ENCODE measurements at places on chromosomes 3 and 15.

DNA sequence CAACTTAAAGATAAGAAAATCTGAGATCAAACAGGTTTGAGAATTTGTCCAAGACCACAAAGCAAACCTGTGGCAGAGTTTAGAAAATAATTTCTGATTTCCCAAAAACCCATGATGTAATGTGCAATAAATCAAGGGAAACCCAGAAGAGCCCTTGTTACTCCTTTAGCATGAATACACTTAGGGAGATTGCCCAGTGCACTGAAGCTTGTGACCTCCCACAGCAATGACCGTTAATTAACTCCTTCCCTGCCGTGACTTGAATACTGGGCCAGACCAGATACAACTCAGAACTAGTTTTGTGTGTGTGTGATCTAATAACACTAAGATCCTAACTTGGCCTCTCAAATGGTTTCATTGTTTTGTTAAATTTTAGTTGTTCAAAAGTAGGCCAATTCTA is 2.5 kb downstream of the PRKAR2A start:
- no peaks in the 10 kb centered on the region for H3K27me3 ChIP-seq
- H3K4me1 ChIP-seq: peaks cover 26% of the 10 kb centered on the region
- H3K4me3 ChIP-seq: peak overlapping the region; percentile 83
- DNase-seq: no peak
- peak overlapping the region; percentile 32 for H3K27ac ChIP-seq

DNA sequence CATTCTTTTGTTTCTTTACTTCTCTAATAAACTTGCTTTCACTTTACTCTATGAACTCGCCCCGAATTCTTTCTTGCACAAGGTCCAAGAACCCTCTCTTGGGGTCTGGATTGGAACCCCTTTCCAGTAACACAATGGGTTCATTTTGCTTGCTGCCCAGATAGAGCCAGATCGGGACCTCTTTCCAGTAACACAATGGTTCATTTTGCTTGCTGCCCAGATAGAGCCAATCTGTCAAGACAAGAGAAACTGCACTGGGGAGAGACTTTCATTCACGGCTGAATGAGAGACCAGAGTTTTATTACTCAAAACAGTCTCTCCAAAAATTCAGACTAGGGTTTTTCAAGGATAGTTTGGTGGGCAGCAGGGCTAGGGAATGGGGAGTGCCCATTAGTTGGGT is 25.4 kb downstream of the METTL6 start:
- no peak overlapping the region for H3K27ac ChIP-seq
- H3K4me3 ChIP-seq: no peak overlapping the region
- H3K36me3 ChIP-seq: no peaks in the 10 kb centered on the region
- DNase-seq: no peak
- peaks cover 13% of the 10 kb centered on the region for H3K4me1 ChIP-seq

- H3K36me3 ChIP-seq: no peaks in the 10 kb centered on the region
- H3K4me1 ChIP-seq: peaks cover 8% of the 10 kb centered on the region
- peak overlapping the region; percentile 61 for H3K4me3 ChIP-seq
- peak overlapping the region; percentile 44 for H3K27ac ChIP-seq
- no peak for DNase-seq
Measured at GRCh38 chr15:87570206-87570605, 686.3 kb downstream of the NTRK3 start.

- H3K4me1 ChIP-seq: peaks cover 5% of the 10 kb centered on the region
- H3K36me3 ChIP-seq: no peaks in the 10 kb centered on the region
- H3K27me3 ChIP-seq: no peaks in the 10 kb centered on the region
- peak overlapping the region; percentile 89 for H3K27ac ChIP-seq
Measured at GRCh38 chr3:47414666-47415587, 34.1 kb downstream of the PTPN23 start.

GRCh38 chr15:64045774-64046420 is 388 bp downstream of the DAPK2 start:
- H3K27ac ChIP-seq: no peak overlapping the region
- peak overlapping the region; percentile 67 for H3K4me3 ChIP-seq
- no peak for DNase-seq
- H3K4me1 ChIP-seq: peaks cover 49% of the 10 kb centered on the region
- H3K36me3 ChIP-seq: no peaks in the 10 kb centered on the region

GRCh38 chr3:101902041-101902440 is 52.7 kb downstream of the NFKBIZ start:
- H3K27ac ChIP-seq: peak overlapping the region; percentile 17
- H3K36me3 ChIP-seq: peaks cover 3% of the 10 kb centered on the region
- DNase-seq: no peak
- peaks cover 5% of the 10 kb centered on the region for H3K4me1 ChIP-seq
- H3K4me3 ChIP-seq: no peak overlapping the region

- peak overlapping the region; percentile 99 for H3K4me3 ChIP-seq
- peaks cover 52% of the 10 kb centered on the region for H3K36me3 ChIP-seq
- H3K27me3 ChIP-seq: no peaks in the 10 kb centered on the region
- H3K27ac ChIP-seq: peak overlapping the region; percentile 99
- H3K4me1 ChIP-seq: peaks cover 78% of the 10 kb centered on the region
Measured at GRCh38 chr3:39146611-39147591, 6.5 kb downstream of the CSRNP1 start.

DNA sequence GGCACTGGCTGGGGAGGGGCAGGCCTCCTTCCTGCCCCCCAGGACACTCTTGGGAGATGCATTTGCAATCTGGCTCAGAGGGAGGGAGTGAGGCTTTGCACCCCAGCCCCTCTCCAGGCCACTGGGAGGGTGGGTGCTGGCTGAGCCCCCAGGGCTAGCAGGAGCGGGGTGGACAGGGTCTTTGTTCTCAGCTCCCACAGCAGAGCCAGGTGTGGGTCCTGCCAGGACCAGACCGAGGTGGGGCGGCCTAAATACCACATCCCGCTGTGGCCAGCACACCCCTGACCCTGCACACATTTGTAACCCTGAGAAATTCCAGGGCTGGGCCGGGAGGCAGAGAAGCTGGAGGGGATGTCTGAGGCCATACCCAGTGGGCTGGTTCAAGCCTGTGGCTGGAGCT is 41.0 kb downstream of the STARD5 start:
- no peaks in the 10 kb centered on the region for H3K27me3 ChIP-seq
- no peak for DNase-seq
- peaks cover 75% of the 10 kb centered on the region for H3K4me1 ChIP-seq
- H3K4me3 ChIP-seq: no peak overlapping the region
- peaks cover 1% of the 10 kb centered on the region for H3K36me3 ChIP-seq

DNA sequence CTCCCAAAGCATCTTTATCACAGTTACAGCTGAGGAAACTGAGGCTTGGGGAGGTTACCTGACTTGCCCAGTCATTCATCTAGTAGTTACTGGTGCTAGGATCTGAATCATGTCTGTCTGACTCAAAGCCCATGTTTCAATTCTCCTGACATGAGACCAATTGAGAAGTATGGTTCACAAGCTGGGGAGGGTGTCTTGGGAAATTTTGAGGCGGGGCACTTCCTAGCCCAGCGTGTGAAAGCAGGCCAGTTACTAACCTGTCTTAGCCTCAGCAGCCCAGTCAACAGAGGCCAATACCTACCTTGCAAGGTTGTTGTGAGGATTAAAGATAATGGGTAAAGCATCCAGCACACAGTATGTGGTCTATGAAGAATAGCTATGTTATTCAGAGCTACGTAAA is 37.0 kb downstream of the CLDN18 start:
- no peaks in the 10 kb centered on the region for H3K36me3 ChIP-seq
- no peak overlapping the region for H3K27ac ChIP-seq
- no peaks in the 10 kb centered on the region for H3K4me1 ChIP-seq

DNA sequence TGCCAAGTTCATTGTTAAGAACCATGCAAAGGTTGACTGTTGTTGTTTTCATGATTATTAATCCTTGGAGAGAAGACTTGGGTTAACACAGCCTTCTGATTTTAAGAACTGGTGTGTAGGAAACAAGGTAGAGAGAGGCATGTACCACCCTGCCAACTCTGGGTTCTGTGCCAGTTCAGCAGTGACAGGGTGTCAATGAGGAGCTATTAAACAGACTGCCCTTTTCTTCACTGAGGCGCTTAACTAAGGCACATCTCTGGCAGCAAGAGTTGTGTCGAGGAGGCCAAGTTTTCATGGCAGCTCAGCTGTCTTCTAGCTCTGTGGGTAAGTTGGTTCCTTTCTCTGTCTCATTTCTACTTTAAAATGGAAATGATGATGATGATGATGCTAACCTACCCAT is 117.6 kb downstream of the FEZF2 start:
- peaks cover 7% of the 10 kb centered on the region for H3K27me3 ChIP-seq
- H3K4me3 ChIP-seq: no peak overlapping the region
- no peak for DNase-seq
- H3K4me1 ChIP-seq: no peaks in the 10 kb centered on the region

- no peak overlapping the region for H3K27ac ChIP-seq
- H3K4me3 ChIP-seq: no peak overlapping the region
- peaks cover 28% of the 10 kb centered on the region for H3K27me3 ChIP-seq
- no peak for DNase-seq
- no peaks in the 10 kb centered on the region for H3K36me3 ChIP-seq
Measured at GRCh38 chr15:83215306-83215705, 7.7 kb upstream of the HDGFL3 start.

DNA sequence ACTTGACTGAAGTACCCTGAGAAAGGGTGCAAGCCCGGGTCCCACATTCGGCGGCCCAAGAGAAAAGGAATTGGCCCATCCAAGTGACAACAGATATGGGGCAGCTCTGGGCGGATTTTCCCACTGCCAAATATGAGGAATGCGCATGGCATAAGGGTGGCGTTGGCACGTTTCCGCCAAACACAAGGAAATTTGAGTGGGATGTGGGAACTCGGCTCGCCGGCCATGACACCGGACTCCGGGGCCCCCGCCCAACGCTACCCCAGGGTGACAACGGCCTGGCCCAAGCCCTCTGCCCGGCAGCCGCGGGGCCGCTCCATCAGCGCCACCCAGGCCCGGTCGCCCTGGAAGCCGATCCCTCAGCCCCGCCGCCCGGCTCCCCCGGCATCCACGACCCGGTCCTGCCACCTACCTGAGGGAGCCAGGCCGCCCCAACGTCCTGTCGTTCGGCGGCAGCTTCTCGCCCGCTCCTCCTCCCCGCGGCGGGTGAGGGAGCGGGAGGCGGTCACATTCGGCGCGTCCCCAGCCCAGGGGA is 449 bp downstream of the RAF1 start:
- H3K36me3 ChIP-seq: no peaks in the 10 kb centered on the region
- DNase-seq: peak; percentile 35
- peak overlapping the region; percentile 99 for H3K27ac ChIP-seq
- H3K27me3 ChIP-seq: no peaks in the 10 kb centered on the region
- H3K4me3 ChIP-seq: peak overlapping the region; percentile 96

DNA sequence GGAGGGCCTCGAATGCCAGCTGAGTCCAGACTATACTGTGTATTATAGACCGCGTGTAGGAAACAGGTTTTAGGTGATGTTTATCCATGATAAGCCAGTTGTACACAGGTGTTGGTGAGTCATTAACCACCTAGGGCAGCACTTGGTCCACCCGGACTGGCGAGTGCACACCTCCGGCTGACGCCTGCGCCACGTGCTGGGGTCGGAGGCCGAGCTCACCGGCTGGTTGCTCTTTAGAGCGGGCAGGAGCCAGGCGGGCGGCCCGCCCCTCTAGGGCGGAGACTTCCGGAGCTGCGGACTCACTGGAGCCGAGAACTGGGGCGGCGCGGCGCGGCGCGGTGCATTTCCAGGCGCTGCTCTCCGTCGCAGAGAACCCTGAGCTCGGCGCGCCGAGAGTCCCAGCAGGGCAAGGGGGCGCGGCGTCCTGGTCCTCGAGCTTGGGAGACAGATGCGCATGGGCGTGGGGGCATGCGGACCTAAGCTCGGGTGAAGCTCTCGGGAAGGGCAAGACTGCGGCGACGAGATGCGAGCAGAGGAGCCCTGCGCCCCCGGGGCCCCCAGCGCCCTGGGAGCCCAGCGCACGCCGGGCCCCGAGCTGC is at the start of gene ESYT3:
TSS of gene ESYT3 (plus strand) at position 341 of the 599 bp plus-strand sequence. CDS start at position 524, 183 bp downstream.
- no peak within 1 kb of the TSS for H3K27ac ChIP-seq
- H3K4me1 ChIP-seq: peaks cover 5% of the 10 kb centered on the region
- H3K4me3 ChIP-seq: peak within 1 kb of the TSS; percentile 60

GRCh38 chr3:161915418-161915750 is 418.8 kb downstream of the OTOL1 start:
- H3K27me3 ChIP-seq: no peaks in the 10 kb centered on the region
- DNase-seq: no peak
- H3K36me3 ChIP-seq: no peaks in the 10 kb centered on the region
- H3K4me1 ChIP-seq: no peaks in the 10 kb centered on the region

DNA sequence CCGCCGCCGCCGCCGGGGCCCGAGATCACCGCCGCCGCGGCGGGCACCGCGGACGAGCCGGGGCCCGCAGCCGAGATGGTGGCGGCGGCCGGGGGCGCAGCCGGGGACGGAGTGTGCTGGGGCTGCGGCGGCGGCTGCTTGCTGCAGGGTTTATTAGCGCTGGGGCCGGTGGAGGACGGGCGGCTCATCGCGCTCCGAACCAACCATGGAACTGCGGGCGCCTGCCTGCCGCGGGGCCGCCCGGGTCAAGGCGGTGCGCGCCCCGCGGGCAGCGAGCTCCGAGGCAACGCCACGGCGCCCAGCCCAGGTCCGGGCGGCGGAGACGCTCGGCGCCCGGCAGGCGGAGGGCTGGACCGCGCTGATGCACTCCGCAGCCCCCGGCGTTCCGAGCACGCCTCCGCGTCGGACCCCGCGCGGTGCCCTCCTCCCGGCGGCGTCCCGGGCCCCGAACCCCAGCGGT is 277 bp downstream of the SIAH2 start:
- no peak for DNase-seq
- H3K4me1 ChIP-seq: peaks cover 52% of the 10 kb centered on the region
- peak overlapping the region; percentile 100 for H3K27ac ChIP-seq

GRCh38 chr3:57952208-57952631 is 56.0 kb upstream of the FLNB start:
- H3K4me3 ChIP-seq: no peak overlapping the region
- no peak overlapping the region for H3K27ac ChIP-seq
- H3K4me1 ChIP-seq: no peaks in the 10 kb centered on the region
- no peaks in the 10 kb centered on the region for H3K36me3 ChIP-seq

GRCh38 chr3:66502245-66502874 is 1.5 kb upstream of the LRIG1 start:
- peak overlapping the region; percentile 4 for H3K4me3 ChIP-seq
- H3K4me1 ChIP-seq: peaks cover 31% of the 10 kb centered on the region
- no peaks in the 10 kb centered on the region for H3K36me3 ChIP-seq
- H3K27ac ChIP-seq: no peak overlapping the region
- no peak for DNase-seq

GRCh38 chr15:57758560-57758959 is 52.0 kb downstream of the POLR2M start:
- H3K36me3 ChIP-seq: no peaks in the 10 kb centered on the region
- H3K27ac ChIP-seq: no peak overlapping the region
- no peak for DNase-seq
- no peaks in the 10 kb centered on the region for H3K4me1 ChIP-seq

GRCh38 chr15:89358755-89359439 is 24.3 kb upstream of the POLG start:
- H3K4me3 ChIP-seq: peak overlapping the region; percentile 84
- no peak overlapping the region for H3K27ac ChIP-seq
- DNase-seq: peak; percentile 73
- H3K36me3 ChIP-seq: no peaks in the 10 kb centered on the region

DNA sequence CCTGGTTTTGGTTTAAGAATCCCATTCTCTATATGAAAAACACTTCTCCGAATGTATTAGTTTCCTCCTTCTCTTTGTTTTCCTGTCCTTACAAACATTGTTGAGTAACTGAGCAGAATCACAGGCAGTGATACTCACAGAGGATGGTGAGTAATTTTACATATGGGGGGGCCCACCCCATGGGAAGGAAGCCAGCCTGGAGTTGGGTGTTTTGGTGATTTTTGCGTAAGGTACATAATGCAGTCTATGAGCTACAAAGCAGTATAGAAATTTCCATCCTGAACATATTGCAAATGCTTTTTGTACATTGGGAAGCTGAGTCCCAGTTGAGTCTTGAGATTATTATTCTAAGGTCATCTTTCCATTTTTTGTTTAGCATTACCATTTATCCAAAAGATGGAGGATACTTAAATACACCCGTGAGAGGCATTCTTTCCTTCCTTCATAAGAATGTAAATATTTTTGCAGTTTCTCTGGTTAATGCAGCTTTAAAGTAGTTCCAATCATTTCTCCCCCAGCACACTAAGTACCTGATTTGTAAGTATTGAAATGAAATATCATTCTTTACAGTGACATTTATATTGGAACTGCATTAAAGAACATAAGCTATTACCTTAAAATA is 476.8 kb downstream of the AGBL1 start:
- H3K4me1 ChIP-seq: no peaks in the 10 kb centered on the region
- H3K27me3 ChIP-seq: no peaks in the 10 kb centered on the region
- H3K27ac ChIP-seq: no peak overlapping the region

All from naive thymus-derived CD8-positive, alpha-beta T cell (primary cell).